Vagina (tissue), 2 donors: ENCODE measurements at places on chromosomes 6 and 20.

DNA sequence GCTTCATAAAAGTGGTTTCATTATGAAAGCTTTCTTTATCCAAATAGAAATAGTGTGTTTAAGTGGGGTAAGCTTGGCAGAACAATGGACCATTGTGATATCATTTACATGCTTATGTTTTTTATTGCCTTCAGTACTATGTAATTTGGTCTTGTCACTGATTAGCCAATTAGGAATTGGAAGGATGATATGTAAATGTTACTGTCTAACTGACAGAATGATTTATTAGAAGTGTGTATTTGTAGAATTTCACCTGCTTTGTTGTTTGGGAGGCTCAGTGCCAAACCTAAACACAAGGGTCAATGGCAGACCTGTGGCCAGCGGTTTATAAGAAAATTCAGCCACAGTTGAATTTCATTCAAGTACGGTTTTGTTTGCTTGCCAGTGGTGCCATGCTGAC, 39.0 kb downstream of the AIG1 start:
- no peak for DNase-seq

GRCh38 chr6:150200428-150201100, 57.7 kb downstream of the PPP1R14C start:
- DNase-seq = no peak

DNA sequence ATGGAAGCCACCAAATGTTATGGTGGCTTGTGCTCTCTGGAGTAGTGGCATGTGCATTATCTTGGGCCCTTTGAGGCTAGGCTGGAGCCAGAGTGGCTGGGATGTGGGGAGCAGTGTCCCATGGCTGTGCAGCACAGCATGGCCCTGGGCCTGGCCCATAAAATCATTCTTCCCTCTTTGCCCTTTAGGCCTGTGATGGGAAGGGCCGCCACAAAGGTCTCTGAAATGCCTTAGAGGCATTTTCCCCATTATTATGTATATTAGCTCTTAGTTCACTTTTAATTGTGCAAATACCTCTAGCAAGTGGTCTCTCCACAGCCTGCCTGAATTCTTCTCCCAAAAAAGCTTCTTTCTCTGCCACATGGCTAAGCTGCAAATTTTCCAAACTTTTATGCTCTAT, 297.3 kb upstream of the IRAK1BP1 start:
- no peak for DNase-seq

GRCh38 chr6:18262702-18263417, 1.5 kb downstream of the DEK start:
- DNase-seq = no peak

- no peak for DNase-seq
Observed at GRCh38 chr20:44960103-44960852, at the start of gene TOMM34. TOMM34 (minus strand) TSS chr20:44960397; CDS start chr20:44960333, 64 bp downstream.

DNA sequence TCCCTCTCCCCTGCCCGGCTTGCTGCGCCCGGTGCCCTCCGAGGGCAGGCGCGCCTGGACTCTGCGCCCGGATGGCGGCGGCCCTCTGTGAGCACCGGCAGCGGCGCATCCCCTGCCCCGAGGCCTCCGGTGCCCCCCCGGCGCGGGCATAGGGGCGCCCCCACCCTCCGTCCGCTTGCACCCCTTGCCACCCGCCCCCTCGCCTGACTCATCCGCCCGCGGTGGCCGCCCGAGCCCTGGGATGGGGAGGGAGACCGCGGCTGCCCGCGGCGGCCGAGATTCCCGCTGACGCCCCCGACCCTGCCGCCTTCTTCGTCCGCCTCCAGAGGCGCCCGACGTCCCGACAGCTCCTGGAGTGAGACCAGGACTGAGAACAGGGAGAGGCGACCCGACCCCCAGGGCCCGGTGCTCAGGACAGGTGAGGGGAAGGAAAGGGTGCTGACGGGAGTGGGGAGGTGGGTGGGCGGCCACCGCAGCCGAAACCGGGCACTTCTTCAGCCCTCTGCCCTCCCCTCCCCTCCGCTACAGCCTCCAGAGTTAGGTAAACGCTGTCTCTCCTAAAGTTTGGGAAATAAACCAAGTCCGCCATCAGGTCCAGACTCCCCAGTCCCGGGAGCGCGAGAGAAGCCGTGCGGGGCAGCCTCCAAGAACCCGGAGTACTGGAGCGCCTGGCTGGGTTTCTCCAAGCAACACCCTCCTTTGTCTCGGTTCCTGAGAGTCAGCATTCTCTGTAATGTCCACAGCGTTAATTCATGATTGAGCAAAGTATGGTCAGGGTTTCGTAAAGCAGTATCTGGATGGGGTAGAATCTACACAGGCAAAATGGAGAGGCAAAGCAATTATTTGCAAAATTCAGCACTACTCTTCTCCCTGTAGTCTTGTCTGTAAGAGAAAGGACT, 539 bp downstream of the TMEM200A start:
- DNase-seq = no peak

GRCh38 chr20:63619505-63619904, 7.4 kb downstream of the GMEB2 start:
- no peak for DNase-seq

DNA sequence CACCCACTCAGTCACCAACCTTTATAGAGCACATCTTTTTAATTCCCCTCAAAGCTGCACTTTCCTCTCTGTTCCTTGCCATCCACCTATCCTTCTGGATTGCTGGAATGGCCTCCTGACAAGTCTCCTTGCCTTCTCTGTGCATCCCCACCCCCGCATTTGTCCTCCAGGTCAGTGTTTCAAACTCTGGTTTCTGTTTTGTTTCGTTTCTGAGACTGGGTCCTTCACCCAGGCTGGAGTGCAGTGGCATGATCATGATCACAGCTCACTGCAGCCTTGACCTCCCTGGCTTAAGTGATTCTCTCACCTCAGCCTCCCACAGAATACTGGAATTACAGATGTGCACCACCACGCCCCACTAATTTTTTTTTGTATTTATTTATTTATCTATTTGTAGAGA, 96.2 kb downstream of the PLCB1 start:
- no peak for DNase-seq

DNA sequence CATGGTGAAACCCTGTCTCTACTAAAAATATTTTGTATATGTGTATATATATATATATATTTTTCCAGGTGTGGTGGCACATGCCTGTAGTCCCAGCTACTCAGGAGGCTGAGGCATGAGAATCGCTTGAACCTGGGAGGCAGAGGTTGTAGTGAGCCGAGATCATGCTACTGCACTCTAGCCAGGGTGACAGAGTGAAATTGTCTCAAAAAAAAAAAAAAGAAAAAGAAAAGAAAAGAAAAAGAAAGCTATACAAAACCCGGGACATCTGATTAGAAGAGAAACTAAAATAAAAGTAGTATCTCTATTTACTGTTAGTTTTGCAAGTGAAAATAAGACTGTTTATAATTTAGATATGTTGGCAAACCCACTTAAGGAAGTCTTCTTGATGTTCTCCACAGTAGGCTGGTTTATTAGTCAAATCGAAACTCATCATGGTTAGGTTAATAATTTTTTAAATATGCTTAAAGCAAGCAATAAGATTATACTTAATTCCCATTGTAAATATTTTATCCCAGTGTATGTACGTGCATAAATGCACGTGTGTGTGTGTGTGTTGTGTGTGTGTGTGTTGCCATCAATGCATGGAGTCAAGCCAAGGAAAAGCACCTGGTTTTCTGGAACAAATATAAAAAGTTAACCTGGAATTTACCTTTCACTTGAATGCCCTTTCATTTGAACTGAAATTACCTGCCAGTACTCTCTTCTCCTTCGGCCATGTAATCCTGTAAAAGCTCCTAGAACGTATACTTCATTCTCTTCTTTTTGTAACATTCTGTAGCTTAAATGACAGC, 7.1 kb downstream of the VNN2 start:
- DNase-seq = no peak

DNA sequence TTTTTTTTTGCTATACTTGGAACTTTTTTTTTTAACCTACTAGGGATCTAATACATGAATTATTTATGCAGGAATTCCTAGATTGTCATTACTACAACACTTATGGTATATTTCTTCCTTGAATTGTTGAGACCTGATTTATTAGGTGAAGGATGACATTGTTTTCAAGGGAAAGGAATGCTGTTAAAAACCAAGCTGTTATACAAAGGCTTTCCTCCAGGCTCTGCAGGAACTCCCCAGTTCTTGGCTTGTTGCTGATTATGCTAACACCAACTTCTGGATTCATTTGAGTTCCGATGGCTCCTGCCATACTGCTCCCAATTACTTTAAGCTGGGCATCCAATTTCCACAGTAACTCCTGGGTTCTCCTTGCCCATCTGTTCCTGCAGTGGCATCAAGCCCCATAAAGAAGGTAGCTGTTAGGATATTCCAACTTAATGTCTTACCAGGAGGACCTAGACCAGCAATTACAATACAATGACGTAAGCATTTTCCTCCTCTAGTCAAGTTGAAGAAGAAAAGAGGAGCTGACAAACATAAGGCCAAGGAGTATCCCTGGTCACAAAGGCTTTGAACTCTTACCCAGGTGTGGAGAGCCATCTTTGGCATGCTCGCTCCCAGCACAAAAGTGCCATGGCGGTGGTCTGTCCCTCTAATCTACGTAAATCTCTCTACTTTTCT, 215.9 kb upstream of the AGPAT4 start:
- DNase-seq = no peak

- no peak for DNase-seq
Observed at GRCh38 chr6:34992376-34992775, 103.3 kb downstream of the ANKS1A start.

GRCh38 chr20:41318271-41318649, 729 bp upstream of the ZHX3 start:
- DNase-seq = peak; percentile 77

DNA sequence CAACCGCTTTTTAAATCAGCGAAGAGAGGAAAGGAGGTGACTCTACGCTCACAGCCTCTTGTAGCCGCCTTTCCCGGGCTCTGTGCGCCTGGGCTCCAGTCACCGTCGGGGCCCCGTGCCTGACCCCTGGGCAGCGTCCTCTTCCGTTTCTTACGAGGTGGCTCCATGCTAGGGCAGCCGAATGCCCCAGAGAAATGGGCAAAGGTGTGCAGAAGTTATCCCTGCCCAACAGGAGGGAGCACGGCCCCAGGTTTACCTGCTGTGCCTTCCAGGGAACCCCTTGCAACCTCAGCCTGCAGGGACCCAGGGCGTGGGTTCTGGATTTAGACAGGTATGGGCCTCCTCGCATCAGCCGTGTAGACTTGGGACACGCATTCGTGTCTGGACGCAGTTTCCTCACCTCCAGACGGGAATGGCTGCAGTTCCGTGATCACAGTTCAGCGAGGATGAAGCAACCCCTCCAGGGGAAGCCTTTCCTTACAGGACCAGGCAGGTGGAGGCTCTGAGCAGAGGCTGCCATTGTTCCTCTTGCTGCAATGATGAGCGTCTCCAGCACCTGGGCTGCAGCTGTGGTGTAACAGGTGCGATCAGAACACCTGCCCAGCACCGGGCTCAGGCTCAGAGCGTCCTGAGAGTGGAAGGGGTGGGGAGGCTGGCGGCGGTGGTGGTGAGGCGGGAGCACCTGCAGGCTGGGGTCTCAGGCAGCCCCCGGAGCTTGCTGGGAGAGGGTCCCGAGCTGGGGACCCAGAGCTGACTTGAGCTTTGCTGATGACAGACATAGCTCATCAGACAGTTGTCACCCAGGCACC, 81.3 kb upstream of the BHLHE23 start:
- DNase-seq = no peak

- DNase-seq = no peak
Observed at GRCh38 chr6:33915134-33915533, 111.3 kb upstream of the MLN start.

- DNase-seq = no peak
Observed at GRCh38 chr6:136720045-136720770, 72.1 kb downstream of the MAP3K5 start.

GRCh38 chr6:168863467-168863866, 390.2 kb downstream of the THBS2 start:
- no peak for DNase-seq

DNA sequence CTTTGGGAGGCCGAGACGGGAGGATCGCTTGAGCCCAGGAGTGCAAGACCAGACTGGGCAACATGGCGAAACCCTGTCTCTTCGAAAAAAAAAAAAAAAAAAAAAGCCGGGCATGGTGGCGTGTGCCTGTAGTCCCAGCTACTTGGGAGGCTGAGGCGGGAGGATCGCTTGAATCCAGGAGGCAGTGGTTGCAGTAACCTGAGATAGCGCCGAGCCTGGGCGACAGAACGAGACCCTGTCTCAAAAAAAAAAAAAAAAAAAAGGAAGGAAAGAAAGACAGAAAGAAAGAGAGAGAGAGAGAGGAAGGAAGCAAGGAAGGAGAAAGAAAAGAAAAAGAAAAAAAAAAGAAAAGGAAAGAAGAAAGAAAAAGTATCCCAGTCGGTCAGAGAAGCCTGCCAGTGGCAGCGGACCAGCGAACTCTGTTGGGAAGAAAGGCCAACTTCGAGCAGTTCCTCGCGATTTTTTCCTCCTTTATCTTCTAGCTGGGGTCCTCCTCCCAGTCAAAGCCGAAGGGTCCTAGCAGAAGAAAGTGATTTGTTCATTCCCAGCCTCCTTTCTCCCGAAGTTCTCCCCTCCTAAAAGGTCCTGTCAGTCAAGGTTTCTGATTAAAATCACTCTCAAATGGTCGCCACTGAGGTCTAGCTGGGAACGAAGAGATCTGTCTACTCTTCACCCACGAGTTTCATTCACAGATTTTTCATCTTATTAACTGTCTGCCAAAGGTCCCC, 2.4 kb upstream of the SYCP2L start:
- no peak for DNase-seq

DNA sequence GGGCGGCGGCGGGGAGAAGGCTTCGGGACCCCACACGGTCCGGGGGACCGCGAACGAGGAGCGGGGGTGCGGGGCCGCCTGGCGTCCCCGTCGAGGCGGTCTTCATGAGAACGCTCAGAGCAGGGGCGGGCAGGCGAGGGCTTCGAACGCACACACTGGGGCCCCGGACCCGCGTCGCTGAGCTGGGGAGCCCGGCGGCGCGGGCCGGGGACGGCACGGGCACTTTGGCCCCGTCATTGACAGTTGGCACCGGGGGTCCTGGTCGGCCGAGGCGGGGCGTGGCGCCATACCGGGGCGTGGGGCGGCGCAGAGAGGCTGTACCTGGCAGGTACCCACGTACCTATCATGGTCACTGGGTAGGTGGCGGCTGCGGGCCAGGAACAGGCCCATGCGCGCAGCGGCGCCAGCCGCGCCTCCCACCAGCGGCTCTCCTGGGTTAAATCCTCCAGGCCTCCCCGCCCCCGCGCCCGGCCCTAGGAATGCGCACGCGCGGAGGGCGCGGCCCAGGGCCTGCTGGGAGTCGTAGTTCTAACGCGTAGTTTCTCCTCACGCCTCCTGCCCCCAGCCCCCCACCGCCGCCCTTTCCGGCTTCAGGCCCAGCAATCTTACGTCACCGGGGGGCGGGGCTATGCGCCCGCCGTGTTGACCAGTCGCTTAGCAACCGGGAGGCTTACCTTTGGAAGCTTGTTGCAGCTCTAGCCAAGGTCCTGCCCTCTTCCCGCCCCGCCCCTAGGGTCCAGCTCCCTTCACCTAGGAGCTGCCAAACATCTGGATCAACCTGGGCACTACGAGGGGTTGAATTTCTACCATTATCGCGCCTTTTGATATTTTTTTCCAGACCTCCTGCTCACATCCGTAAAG, at the start of the genes PACRG and PRKN:
TSS of gene PACRG (plus strand) at position 653 of the 861 bp plus-strand sequence.
TSS of gene PRKN (minus strand) at position 445 of the 861 bp plus-strand sequence.
- DNase-seq = no peak

GRCh38 chr6:5730585-5731263, 276.0 kb downstream of the NRN1 start:
- no peak for DNase-seq
